ENCODE measurements at places on chromosomes 1 and 21.
A peak's percentile ranks its signal among the peaks of the same experiment; 100 is the strongest.

- no peak for DNase-seq
Measured at GRCh38 chr1:172145231-172145651, 275.2 kb upstream of the C1orf105 start.

DNA sequence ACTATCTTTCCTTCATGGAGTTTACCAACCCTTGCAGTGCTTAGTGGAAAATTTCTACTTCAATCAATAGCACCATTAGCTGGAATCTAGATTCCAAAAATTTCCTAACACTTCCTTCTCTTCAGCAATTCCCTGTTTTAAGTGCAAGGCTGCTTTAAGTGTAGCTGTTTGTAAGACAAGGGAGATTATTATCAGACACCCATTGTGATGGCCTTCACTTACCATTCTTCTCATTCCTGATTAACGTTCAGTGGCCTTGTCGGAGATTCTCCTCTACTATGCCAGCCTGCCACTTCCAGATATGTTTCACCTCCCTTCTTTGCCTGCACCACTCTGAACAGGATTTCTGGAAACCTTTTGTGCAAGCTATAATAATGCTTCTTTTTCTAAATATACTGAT is 464.9 kb upstream of the ADGRL2 start:
- DNase-seq, result no peak

DNA sequence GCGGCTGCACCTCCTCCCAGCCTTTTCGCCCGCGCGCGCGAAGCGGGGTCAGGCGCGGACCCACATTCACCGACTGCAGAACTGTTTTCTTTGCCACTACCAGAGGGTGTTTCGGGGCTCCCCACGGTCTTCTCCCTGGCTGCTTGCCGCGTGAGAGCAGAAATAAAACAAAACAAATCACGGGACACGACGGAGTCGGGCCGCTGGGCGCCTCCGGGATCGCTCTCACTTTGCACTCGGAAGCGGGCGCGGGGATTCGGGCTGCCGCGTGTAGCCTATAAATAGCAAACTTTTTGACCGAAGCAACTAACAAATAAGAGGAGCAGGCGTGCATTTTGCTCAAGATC is 412.3 kb upstream of the ESRRG start:
- DNase-seq, result no peak

DNA sequence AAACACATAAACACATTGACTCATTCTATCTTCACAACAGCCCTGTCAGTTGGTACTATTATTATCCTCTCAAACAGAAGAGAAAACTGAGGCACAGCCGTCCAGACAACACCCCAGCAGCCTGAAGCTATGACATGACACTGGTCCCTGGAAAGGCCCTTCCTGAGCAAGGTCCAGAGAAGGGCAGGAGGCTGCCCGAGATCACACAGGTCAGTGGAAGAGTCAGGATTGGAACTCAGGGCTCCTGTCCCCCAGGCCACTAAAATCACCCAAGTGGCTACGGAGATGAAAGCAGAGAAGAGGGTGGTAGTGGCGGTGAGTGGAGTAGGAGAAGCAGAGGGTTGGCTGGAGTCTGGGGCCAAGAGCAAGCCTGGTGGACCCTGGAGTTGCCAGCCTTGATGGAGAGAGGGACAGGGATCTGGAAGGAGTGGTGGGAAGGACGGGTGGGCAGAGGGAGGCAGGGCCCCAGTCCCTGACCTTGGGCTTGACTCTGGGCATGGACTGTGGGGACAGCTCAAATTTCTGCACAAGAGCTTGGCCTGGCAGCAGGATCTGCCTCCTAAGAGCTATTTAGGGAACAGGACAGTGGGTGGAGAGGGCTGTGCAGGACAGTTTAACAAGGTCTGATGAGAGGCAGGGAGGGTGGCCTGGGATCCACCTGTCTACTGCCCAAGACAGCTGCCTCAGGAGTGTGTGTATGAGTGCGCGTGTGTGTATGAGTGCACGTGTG is 15.8 kb downstream of the MYOM3 start:
- no peak for DNase-seq

DNA sequence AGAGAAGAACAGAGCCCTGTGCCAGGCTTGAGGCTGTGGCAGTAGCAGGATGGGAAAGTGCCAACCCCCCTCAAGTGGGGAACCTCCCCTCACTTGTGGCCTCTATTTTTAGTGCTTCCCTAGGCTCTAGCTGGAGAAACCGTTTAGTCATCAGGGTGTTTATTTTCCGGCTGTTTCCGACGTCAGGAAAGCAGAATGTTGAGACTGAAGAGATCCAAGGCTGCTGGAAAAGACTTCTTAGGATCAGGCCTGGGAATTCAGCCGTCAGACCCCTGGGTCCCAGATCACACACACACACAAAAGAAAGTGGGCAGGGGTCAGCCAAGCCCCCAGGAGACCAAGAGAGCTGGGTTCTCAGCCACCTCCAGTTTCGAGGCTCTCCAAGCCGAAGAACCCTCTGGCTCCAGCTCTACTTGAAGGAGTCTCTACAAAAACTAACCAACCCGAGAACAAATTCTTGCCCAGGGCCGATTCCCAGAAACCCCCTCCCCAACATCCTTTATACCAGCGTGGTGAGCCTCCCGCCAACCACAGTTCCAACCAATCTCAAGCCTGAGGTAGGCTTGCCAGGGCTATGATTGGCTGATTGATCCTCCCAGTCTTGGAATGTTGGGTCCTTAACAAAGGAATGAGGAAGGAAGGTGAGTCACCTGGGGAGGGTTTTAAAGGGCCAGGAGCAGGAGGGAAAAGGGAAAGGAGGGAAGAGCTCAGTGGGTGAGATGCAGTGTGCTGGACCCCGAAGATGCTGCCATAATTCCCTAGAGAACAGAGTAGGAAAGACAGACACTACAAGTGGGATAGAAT is 2.5 kb upstream of the MEF2D start:
- DNase-seq, result no peak

DNA sequence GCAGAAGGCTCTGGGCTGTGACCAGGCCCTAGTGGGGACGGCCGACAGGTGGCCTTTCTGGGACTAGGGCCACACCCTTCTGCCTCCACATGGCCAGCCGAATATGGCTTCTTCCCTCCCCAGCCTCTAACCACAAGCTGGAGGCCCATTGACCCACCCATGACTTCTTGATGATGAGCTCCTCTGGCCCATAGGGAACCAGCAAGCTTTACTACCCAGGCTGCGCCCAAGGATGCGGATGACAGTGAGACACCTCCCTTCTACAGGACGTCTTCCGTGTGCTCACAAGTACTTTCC is 41.0 kb downstream of the LDLRAD2 start:
- DNase-seq, result no peak

DNA sequence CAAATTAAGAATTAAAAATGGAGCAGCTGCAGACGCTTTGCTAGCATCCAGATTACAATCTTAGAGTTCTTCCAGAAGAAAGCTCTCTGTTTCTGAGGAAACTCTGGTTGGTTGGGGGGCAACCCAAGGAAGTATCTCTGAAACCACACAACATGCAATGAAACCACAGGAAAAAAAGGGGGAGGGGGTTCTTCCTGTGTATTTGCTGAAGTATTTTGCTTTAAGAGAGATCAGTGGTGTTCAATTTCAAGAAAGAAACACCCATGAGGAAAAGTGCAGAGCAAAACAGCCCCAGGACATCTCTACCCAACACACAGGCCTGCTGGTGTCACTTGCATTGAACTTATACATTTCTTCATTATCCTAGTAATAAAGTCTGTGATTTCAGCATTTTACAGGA is 19.7 kb upstream of the TIAM1 start:
- DNase-seq, result no peak

DNA sequence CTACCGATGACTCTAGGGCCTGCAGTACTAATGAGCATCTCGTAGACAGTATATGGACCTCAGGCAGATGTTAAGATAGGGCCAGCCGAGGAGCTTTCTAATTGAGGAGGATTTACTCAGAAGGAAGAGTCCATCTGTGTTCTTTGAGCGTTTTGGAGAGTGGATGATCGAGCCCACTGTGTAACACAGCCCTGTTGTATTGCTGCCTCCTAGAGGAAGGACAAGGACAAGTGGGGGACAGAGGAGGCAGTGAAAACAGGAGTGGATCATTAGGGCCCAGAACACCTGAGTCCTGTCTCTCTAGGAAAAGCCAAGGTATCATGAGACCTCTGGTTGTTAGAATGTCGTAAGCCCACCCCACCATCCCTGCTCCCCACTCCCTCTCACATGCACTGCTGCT is 62.9 kb downstream of the TBX19 start:
- no peak for DNase-seq

DNA sequence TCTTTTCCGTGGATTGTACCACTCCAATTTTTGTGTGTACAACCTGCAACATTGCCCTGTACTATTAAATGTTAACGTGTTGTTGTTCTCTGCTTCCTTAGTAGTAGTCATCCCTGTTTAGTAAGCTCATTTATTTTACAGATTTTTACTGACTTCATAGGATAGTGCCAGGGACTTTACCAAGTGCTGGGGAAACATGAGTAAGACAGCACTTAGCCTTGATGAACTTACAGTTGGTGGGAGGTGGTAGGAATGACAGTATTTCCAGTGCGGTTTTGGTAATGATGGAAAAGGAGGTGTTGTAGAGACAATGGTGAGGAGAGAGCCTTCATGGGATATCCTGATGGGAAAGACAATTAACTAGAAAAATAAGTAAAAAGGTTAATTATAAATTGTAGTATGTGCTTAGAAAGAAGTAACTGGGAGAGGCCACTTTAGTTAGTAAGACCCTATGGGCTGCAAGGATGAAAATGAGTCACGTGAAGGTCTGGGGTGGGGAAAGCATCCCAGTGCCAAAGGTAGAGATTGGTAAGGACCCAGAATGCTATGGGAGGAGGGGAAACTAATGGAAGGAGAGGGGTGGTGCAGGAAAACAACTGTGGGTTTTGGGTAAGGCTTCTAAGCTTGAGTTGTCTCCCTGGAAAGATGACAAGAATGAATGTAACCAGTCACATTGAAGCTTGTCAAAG is 1.7 kb downstream of the RLF start:
- DNase-seq, result no peak

- DNase-seq, result no peak
Measured at GRCh38 chr1:112788054-112788453, 72.9 kb upstream of the PPM1J start.

DNA sequence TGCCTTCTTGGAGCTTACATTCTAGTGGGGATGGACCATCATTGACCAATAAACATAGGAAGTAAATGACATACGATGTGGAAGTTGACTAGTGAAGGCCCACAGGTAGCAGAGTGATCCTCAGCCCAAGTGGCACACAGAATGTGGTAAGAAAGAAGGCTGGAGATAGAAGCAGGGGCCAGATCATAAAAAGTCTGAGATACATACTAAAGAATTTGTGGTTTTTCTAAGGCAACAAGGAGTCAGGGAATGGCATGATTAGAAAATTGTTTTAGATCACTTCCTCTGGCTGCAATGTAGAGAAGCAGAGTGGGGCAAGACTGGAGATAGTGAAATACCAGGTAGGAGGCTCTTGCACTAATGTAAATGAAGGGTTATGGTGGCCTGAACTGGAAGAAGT is 154.0 kb downstream of the VPS13D start:
- DNase-seq, result no peak

DNA sequence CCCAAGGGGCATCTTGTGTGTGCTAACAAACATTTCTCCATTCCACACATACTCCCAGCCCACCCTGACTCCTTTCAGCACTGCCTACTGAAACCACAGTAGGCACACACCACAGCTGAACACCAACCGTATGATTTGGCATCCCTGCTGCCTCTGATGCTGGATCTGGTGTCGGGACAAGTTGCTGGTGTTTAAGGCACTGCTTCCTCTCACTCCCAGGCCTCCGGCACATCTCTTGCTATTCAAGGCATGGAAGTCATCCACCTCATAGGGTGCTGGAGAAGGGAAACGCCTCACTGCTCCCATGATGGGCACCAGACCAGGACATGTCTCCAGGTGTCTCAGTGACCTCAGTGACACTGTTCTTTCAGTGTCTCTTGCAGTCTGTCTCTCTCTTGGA is 2.4 kb upstream of the ITLN2 start:
- no peak for DNase-seq

DNA sequence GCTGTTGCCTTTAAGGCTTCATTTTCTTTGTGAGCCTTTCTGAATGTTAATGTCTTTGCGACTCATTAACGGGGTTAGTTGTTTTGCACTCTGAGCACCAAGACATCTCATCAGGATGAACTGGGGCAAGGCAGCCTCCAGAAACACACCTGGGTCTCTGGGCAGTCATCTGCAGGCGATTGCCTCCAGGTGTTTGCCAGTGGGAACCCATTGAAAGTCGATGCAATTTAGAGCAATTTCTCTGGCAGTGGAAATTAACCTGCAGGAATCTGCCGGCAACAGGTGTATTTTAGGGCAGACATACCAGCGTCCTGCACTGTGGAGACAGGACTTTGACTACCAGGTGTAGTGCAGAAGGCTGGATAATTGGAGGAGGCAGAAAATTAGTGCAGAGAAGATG is 661.0 kb upstream of the PTBP2 start:
- DNase-seq, result no peak

GRCh38 chr1:64850846-64851245 is 106.0 kb downstream of the RAVER2 start:
- no peak for DNase-seq

DNA sequence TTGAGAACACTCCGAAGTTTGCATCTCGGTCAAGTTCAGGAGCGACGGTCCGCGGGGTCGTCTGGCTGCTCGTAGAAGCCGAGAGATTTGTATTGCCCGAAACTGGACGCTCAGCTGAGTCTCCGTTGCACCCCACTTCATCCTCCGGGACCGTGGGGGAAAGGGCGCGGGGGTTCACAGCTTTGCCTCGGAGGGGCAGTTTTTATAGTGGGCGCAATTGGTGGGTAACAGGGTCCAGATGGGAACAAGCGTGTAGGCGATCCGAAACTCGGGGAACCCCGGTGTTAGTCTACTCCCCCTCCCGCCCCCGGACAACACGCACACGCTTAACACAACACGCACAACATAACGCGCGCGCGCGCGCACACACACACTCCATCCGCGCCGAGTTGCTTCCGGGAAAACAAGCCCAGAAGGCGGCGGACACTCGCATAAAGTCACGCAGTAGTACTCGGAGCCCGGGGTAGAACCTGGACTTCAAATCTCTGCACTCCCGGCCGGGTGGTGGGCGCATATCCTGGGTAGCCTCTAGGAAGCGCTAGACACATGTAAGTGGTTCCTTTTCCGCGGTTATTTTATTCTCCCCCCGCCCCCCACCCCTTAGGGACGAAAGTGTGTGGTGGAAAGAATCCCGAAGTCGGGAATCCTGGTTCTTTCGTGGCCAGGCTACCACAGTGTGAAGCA is 1.1 kb upstream of the JUN start:
- peak; percentile 75 for DNase-seq

- DNase-seq, result no peak
Measured at GRCh38 chr1:205962821-205963221, 19.6 kb upstream of the SLC26A9 start.

DNA sequence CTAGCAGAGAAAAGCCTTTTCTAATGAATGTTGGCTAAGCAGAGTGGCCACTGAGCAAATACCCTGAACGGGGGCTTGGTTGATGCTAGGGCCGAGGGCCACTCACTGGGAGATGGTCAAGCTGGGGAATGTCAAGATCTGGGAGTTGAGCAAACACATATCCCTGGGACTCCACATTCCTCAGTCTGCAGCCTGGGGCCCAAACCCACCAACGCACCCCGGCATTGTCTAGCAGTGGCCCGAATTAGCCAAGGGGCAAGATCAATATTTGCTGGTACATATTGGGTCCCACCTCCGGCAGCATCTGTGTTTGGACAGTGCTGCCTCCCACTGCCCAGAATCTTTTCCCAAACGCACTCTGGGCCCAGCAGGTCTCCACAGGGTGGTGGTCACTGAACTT is 144.1 kb downstream of the TRABD2B start:
- no peak for DNase-seq

Measured in stimulated activated CD4-positive, alpha-beta T cell treated with anti-CD3 and anti-CD28 coated beads, TNF-alpha, amount 100 ng/mL, for 4 hours (primary cell).